Activated CD4-positive, CD25-positive, alpha-beta regulatory T cell treated with anti-CD3 and anti-CD28 coated beads, Interleukin-2, amount 50 U/mL, for 16 hours (primary cell): ENCODE measurements at places on chromosomes 11 and 22.

DNA sequence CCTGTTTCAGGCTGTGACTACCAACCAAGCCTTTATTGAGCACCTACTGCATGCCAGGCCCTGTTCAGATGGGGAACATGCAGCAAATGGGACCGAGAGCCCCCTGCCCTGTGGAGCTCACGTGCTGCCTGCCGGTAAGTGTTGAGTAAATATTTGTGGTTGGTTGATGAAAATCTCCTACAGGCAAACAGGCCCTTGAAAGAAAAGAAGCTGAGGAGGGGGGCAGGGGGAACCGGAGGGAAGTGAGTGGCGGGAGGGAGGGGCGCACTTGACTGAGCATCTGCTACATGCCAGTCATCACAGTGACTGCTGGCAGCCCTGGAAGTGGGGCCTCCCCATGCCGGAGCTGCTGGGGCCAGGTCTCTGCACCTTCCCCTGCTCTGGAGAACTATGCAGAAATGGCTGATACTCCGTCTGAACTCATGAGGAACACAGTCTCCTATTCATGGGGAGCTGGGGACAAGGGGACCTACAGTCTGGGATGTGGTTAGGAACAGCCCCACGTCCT lies 34.2 kb downstream of the MACROD1 start:
- no peak for DNase-seq

- no peak for DNase-seq
These were observed 59.5 kb downstream of the TNRC6B start for GRCh38 chr22:40237241-40237640.

GRCh38 chr11:115985896-115986295 lies 481.7 kb upstream of the CADM1 start:
- DNase-seq = no peak

DNA sequence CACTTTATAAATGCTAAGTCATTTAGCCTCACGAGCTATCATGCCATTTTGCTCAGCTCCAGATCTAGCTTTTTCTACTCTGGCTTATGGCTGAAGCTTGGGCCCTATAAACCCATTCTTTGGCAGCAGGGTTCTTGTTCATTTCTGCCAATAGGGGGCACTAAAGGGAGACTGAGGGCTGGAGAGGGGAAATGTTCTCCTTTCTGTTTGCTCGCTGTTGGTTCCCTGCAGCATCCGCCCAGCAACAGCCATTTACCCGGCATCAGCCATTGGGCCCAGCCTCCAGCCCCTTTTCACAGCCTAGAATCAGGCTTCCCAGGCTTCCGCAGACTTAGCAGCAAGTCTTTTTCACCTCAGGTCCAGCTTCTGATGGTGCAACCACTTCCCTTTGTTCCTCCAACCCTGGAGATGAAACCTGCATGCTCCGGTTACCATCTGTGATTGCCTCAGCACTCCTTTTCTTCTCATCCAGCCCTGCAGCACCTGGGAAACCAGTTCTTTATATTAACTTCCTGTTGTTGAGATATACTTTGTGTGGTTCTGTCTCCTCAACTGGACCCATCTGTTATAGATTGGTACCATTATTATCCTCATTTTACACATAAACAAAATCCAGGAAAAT lies 4.2 kb upstream of the ME3 start:
- DNase-seq = no peak

DNA sequence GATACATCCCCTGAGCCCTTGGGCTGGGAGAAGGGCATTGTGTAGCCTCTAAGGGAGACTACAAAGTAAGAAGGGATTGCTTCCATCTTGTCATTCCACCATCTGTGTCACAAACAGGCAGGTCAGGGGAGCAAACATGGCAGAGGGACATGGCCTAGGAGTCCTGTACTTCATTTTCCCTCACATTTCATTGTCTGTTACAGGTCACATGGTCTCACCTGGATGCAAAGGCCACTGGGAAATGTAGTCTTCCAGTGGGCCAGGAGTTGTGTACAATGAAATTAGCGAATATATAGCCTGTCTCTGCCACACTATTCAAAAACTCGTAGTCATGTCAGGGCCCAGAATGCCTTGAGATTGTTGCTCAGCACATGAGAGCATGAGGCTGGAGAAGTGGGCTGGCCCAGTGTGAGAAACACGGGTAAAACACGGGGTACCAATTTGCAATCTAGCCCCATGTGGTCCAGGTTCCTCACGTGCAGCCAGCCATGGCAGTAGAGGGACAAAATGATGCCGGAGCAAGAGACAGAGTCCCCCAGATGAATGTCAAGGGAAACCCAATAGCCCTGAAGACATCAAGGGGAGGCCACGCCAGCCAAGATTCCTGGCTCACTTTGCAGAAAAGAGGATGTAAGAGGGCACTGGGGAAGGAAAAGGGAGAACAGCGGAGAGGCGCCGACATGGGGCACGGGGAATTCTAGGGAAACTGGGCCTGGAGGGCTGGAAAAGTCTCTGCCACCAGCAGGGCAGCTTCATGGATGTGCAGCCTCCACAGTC lies 47.7 kb upstream of the EMID1 start:
- DNase-seq = no peak

DNA sequence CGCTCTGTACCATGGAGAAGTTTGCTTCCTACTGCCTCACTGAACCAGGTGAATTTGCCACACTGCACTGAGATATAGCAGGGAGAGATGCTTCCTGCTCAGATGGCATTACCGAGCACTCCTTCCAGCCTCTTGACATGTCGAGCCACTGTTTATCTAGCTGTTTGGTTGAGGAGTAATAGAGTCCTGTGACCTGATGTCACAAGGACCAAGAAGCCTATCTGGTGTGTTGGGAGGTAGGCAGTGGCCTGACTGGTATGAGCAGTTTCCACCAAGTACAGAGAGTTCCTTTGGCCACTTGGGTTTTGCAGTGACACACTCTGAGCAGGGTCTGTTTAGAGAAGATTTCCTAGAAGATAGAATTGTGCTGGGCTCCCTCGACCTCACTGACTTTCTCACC lies 5.2 kb downstream of the ACAD8 start:
- no peak for DNase-seq

DNA sequence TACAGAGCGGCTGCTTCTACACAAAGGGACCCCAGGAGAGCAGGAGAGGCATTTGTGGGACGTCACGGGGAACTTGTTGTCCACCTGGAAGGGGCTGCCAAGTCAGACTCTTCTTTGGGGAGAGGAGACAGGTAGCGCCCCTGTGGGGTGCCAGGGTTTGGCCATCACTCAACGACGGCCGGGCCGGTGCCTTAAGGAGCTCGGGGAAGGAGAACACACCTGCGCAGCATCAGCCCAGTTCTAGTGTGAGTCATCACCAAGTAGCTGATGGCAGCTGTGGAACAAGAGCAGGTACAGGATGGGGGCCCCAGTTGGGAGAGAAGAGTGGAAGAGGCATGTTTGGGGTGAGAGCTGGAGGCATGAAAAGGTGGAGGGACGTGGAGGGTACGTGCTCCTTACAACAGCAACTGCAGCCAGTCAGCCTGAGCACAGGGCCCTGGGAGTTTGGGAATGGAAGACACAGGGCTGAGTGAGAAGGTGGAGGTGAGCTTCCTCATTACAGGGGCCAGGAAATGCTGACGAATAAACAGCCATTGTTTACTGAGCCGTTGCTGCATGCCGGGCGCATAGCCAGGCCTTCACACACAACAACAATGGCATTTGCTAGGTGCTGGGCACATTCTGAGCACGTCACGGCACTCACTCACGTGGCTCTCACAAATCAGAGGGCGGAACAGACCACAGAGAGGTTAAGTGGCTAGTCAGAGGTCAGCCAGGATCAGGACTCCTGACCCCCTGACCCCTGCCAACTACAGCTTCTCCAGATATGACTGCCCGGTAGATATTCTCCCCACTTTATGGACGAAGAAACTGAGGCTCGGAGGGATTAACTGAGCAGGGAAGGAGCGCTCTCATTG lies 29.1 kb upstream of the TP53I11 start:
- no peak for DNase-seq

DNA sequence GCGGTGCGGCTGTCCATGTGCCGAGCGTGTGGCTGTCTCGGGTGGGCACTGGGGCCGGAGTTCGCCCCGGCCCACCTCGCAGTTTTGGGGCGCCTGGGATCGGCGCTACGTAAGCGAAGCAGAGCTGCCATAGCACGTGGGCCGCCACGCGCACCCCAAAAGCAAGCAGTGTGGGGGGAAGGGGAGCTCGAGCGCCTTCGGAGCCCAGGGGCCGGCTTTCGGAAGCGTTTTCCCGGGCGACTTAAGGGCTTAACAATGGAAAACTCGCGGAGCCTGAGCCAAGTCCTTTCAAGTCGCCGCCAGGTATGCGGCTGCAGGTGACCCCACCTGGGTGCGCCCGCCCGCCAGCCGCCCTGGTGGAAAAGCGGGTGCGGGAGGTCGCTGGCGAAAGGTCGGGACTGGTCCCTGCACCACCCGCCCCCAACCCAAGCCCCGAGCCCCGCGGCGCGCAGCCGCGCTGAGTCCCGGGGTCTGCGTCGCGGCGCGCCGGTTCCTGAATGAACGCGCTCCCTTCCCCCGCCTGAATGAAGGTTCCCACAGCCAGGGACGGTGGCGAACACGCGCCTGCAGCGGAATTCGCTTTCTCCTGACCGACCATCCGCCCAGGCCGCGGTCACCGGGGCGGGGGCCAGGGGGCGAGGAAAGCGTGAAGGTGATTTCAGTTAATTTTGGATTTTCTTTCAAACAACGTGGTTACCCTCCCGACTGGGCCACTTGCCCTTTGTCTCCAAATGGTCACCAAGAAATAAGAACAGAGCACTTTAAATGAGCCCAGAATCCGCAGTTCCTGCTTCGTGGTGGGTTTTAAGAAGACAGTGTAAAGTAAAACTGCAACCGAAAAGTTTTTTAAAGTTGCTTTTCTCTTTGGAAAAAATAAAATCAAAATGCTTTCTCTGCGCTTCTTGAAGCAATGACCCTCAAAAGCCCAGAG lies 2.8 kb upstream of the CCND1 start:
- DNase-seq = no peak

DNA sequence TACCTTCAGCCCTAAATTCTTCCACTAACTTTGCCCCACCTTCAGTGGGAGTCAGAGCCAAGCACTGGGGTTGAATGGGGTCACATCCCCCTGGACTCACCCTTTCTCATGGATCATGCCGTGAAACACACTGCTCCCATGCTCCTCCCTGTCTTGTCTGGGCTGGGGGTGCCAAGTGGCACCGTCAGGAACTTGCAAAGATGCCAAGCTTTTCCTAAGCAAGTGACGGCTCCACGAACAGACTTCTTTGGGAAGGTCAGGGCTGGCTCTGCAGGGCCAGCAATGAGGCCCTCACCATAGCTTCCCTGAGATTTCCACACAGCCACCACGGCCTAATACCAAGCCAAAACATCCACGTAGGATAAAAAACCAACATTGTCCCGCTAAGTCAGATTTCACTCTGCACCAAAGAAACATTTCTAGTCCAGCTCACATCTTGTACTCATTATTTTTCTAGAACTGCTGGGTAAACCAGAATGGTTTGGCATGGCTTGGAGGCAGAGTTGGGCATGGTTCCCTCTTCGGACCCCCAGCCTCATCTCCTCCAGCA lies 76.5 kb downstream of the NAT10 start:
- DNase-seq = no peak
